ENCODE measurements at places on chromosomes 16 and 17.

- DNase-seq = no peak
These were observed 136.8 kb upstream of the RBL2 start for GRCh38 chr16:53297477-53297876.

DNA sequence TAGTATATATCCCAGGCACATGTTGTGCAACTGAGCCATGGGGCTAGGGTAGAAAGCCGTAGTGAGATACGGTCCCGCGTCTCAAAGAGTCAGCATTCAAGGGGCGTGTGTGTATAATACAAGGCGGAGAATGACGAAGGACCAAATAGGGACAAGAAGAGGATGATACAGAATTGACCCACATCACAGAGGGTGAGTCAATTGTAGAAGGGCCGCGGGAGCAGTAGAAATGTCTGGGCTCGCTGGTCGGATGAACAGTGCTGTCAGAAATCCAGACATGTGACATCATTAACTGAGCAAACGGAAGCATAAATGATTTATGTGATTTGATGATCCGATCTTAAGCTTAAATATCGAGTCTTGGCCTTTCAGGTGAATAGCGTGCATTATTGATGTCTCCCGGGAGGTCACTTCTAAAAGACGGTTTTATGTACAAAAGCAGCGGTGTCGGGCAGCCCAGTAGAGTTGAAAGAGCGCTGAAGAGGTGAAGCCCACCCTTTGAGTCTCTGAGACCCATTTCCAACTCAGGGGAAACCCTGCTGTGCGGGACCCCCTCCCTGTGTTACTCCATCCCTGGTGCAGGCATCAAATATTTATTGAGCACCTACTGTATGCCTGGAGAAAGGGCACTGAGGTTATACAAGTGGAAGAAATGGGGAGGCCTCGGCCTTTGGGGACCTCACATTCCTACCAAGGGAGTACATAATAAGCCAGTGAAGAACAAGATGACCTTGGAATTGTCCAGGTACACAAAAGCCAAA is 45.1 kb downstream of the ATP2C2 start:
- DNase-seq = no peak

DNA sequence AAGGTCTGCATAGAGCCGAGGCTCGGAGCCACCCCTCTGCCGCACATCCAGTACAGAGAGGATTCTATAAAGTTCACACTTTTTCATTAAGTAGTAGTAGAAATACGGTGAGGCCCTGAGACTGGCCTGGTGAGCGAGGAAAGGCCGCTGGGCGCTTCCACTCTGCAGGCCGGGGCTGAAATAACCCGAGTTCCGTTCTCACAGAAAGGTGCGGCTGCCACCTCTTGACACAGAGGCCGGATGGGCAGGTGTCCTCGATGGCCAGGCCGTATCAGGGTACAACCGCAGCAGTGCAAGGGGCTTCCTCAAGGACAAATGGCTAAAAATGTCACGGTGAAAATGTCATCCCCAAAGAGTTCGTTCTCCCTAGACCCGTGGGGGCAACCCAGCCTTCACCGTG is 770 bp upstream of the PCYT2 start:
- no peak for DNase-seq

- peak; percentile 6 for DNase-seq
These were observed 31.0 kb downstream of the OMG start for GRCh38 chr17:31266042-31266441.

- DNase-seq = no peak
These were observed 73.2 kb downstream of the KNOP1 start for GRCh38 chr16:19644877-19645276.

DNA sequence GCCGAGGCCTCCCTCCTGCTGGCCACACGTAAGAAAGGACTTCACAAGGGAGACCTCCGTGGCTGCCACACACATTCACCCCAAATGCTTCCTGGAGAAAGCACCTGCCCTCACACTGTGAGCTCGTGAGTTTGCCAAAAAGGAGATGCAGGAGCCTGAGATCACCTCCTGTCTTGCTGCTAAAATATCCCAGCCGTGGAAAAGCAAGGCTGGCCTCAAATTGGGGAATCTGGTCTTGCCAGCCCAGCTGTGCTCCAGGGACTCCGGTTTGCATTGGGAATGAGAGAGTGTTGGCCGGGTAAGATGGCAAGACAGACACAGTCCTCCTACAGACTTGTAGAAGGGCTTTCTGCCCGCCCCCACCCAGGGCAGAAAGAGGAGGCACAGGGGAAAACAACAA is 13.8 kb downstream of the RBFOX3 start:
- DNase-seq = no peak

DNA sequence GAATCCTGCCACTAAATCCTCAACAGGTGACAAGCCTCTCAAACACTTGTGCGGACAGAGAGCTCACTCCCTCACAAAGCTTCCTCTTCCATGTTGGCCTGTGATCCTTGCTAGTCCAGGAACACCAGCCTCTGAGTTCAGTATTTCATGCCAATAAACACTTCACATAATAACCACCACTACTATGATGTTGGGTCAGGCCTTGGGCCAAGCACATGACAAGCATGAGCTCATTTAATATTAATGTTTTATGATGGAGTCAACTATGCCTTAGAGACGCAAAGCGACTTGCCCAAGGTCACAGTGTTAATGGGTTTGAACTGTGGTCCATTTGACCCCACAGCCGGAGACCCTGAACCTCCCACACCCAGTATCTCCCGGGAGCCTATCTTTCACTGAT is 129.1 kb downstream of the GAS7 start:
- DNase-seq = no peak

GRCh38 chr17:40061609-40062038 is 1.1 kb upstream of the THRA start:
- no peak for DNase-seq

- no peak for DNase-seq
These were observed 1151.9 kb upstream of the GOT2 start for GRCh38 chr16:59886021-59886420.

DNA sequence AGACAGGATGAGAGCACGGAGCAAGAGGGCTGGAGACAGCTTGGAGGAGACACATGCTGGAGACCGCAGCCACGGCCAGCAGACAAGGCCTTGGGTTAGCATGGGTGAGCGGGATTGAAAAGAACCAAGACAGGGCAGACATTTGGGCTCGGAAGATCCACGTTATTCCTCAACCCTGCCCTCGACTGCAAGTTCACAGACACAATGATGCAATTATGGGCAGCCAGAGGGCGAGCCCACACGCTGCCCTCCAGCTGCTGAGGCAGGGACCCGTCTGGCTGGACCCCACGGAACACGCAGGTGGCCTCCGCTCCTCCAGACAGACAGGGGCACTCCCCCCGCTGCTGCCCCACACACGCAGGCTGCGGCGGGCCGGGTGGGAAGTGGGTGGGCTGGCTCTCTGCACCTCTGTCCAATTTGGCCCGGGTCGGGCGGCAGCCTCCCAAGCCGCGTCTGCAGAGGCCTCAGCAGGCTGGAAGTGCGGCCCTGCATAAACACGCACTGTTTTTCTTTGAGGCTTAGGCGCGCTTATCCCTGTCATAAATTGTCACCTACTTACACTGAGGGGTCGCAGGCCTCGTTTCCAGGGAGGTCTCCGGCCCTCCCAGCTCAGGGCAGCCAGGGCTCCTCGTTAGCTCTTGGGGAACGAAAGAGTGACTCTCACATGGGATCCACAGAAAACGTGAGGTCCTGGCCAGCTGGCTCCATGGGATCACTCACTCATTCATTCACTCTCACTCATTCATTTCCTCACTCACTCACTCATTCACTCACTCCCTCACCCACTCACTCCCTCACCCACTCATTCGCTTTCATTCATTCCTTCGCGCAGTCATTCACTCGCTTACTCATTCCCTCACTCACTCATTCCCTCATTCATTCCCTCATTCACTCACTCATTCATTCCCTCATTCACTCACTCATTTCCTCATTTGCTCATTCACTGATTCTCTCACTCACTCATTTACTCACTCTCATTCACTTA is 303.9 kb downstream of the C16orf95 start:
- DNase-seq = no peak

DNA sequence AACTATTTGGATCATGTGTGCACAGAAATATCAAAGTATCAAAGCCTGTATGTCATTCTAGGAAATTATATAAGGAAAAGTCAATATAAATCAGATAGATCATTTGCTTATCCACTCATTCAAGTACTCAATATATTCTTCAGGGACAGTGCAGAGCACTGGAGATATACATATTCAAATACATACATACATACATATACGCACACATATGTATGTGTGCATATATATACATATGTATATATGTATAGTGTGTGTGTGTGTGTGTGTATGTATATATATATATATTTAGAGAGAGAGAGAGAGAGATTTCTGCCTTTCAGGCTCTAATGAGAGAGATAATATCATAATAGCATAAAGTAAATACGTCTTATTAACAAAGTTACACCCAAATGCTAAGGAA is 169.2 kb downstream of the PMP22 start:
- no peak for DNase-seq

DNA sequence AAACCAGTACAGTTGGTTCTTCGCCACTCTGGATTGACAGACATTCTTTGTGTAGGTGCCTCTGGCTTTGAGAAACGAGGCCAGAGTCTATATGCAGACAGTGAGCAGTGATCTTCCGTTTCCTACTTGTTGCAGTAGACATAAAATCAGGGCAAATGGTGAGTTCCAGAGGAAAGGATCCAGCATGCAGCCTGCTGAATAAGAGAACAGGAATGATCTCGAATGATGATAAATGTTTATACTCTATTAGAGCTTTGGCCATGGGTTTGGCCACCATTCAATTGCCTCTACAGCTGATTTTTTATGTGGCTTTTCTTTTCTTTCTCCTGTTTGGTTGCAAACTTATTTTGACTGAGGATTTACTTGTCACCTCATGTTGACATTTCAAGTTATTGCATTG is 286.7 kb downstream of the IRX3 start:
- no peak for DNase-seq

DNA sequence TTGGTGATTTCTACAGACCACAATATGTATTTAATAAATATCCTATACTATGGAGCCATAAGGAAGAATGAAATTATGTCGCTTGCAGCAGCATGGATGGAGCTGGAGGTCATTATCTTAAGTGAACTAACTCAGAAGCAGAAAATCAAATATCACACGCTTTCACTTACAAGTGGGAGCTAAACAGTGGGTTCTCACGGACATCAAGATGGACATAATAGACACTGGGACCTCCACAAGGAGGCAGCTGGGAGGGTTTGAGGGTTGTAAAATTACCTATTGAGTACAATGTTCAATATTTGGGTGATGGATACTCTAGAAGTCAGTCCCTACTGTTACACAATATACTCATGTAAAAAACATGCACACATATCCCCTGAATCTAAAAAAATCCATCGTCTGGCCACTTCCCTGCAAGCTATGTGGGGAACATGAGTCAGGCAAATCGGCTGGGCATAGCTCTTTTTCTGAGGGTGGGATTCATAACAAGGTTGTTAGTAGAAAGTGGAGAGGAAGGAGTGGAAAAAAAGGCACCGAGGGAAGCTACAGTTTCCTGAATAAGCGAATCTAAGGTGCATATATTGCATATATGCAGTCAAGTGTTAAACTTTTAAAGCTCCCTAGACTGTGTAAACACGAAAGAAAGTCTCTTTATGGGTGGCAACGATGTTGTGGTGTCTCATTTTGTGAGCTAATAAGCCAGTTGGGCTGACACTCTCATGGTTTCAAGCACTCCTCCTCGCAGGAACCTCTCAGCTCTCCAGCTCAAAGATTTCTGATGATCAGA is 135.2 kb upstream of the CPHXL start:
- no peak for DNase-seq

GRCh38 chr16:15485175-15485574 is 50.8 kb downstream of the BMERB1 start:
- DNase-seq = no peak

DNA sequence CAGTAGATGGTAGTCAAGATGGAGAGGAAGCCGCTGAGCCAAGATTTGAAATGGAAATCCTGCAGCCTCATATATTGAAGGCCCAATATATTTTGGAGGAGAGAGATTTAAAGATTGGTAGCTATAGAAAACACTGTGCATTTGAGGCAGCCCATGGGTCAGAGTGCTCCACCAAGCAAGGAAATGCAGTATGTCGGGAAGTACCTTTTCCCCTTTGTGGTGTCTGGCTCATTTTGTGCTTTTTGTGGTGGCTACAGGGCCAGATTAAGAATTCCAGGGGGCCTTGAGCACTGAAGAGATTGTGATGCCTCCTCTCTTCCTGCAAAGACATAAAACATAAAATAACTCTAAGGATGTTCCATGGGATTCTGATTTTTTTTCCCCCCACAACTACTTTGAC is 39.6 kb downstream of the CDRT15 start:
- DNase-seq = no peak

GRCh38 chr16:89565506-89566372 is 5.3 kb downstream of the RPL13 start:
- peak; percentile 42 for DNase-seq

GRCh38 chr17:76384222-76384986 is at the start of gene SPHK1:
TSS of gene SPHK1 (plus strand) at chr17:76384609. CDS start at chr17:76385645, 1,036 bp downstream.
- peak; percentile 34 for DNase-seq

DNA sequence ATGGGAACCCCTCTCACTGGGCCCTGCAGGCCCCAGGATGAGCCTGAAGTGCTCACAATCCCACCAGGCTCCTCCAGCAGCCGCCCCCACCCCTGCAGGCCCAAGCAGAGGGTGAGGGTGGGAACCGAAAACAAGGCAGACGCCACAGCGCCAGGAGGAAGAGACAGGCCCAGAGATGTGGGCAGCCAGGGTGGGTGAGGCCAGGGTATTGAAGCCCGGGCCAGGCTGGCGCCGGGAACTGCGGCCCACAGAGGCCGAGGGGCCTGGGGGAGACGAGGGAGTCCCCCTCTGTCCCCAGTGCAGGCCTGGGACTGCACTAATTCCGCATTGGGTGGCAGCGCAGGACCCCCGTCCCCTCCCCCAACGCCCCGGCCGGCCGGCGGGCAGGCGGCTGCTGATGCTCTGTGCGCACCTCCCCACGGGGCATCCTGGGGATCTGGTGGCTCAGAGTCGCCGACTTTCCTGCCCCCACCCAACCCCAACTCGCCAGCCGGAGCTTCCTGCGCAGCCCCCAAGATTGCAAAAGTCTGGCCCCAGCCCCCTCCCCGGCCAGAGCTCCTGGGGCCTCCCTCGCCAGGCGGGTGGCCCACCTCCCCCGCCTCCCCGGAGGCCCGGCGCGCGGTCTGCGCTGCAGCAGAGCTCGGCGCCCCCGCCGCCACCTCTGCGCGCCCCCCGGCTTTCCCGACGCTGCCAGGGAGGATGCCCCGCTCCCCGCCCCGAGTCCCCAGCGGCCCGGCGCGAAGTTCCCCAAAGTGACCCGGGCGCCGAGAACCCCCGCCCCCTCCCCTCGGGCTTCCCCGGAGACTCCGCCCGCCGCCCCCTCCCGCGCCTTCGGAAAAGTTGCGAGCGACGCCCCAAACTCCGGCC is 107.8 kb downstream of the ENGASE start:
- no peak for DNase-seq

DNA sequence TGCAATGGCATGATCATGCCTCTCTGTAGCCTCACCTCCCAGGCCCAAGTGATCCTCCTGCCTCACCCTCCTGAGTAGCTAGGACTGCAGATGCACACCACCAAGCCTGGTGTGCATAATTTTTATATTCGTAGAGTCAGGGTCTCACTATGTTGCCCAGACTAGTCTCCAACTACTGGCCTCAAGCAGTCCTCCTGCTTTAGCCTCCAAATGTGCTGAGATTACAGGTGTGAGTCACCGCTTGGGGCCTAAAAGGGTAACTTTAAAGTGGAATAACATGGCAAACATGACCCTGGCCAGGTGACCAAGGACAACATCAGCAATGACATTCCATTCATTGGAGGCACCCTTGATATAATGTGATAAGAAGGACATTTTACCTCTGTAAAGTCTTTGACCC is 26.1 kb downstream of the HSBP1 start:
- DNase-seq = no peak

Data from central memory CD4-positive, alpha-beta T cell (primary cell).